ENCODE measurements at places on chromosomes 6 and 20.
A peak's percentile ranks its signal among the peaks of the same experiment; 100 is the strongest.

- peak; percentile 25 for DNase-seq
These were observed 10.6 kb downstream of the RPS10 start for GRCh38 chr6:34414999-34415858.

DNA sequence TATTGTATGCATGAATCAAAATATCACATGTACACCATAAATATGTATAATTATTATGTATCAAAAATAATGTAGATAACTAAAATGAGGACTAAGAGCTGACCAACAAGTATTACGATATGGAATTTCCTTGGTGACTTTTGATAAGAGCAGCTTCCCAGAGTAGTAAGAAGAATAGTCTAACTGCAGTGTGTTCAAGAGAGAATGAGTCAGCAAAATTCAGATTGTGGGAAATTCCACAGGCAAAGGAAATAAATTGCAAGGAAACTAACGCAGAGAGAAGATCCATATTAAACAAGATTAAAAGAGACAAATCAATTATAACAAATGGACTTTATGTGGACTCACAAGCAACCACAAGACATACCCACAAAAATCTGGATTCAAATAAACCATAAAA is 26.4 kb downstream of the FRK start:
- DNase-seq: no peak

DNA sequence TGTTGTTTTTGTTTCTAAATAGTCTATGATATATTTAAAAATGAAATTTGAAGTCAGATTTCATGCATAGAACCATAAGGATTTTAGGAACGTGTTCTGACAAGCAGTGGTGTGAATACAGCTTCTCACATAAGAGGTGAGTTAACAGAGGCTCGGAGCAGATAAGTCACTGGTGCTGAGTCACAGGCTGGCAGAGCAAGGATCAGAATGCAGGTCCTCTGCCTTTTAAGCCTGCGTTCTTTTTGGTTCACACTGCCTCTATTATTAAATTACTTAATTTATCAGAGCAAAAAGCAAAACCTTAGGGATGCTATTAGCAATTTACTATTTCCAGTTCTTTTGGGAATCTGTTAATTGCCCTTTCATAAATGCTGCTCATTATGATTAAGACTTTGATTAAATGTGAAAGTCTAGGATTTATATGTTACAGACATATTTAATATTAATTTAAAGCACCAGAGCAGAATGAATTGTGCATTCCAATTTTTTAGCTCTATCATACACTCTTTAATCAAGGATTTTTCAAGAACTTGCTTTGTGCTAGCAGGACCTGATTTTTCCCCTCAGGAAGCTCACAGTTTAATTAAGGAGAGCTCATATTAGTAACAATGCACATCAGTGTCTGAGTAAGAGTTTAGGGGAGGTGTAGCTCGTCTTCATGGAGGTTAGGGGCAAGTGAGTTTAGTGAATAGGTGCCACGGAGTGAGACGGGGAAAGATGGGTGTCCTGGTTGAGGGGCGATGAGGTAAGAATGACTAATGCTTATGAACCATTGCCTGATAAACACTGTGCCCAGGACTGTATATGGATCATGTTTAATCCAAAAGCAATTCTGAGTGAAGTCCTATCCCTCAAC is 212.7 kb upstream of the AGPAT4 start:
- no peak for DNase-seq

GRCh38 chr6:124330197-124330596 is 526.5 kb downstream of the NKAIN2 start:
- DNase-seq: no peak

- DNase-seq: no peak
These were observed 373.6 kb downstream of the PLCB1 start for GRCh38 chr20:8505476-8506200.

DNA sequence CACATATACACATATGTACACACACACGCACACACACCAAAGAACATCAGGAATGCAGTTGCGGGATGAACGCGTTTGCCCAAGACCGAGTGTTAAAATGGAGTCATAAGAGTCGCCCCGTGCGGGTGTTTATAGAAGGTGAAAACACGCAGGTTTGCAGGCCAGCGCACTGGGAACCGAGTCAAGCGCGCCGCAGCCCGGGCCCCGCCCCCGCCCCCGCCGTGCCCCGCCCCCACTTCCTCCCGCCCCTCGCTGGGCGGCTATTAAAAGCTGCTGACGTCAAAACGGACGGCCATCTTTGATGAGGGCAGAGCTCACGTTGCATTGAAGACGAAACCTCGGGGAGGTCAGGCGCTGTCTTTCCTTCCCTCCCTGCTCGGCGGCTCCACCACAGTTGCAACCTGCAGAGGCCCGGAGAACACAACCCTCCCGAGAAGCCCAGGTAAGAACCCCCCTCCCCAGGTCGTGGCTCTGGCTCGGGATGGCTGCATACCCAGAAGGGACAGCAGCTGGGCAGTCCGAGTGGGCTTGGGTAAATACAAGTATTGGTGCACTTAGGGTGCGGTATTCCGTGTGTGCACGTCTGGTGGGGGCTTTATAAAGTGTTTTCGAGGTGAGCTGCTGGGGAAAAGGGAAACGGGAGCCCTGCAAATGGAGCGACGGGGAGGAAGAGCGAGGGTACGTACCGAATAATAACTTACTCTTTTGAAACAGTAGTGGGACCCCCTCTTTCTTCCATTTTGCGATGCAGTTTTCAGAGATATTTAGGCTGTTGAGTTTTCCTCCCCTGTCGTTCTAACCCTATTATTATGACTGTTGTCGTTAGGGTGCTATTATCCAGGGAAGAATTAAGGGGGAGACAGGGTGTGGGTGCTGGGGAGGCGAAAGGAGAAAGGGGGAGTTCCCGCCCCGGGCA is at the start of gene SNAP25:
Gene SNAP25 (plus strand): TSS at position 295 of the 916 bp plus-strand sequence. CDS start 56,662 bp downstream, outside the sequence.
- DNase-seq: peak; percentile 95

DNA sequence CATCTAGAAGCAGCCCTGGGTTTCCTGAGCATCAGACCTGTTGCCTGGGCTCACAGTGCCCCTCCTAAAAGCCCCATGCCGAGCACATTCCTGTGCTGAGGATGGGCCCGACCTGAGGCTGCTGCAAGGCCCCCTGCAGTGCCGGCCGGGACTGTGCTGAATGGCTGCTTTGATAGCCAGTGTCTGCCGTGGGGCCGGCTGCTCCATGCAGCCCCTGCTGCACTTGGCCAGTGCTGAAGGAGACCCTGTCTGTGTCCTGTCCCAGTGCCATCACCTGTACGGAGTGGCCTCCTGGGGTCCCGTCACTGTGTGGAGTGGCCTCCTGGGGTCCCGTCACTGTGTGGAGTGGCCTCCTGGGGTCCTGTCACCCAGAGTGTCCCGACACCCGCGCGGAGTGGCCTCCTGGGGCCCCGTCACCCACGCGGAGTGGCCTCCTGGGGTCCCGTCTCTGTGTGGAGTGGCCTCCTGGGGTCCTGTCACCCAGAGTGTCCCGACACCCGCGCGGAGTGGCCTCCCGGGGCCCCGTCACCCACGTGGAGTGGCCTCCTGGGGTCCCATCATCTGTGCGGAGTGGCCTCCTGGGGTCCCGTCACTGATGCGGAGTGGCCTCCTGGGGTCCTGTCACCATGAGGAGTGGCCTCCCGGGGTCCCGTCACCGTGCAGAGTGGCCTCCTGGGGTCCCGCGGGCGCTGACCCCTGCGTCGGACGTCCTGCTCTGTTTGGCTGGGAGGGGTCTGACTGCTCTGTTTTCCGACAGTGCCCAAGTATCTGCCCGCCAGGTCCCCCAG is 7.0 kb downstream of the COL9A3 start:
- DNase-seq: no peak

DNA sequence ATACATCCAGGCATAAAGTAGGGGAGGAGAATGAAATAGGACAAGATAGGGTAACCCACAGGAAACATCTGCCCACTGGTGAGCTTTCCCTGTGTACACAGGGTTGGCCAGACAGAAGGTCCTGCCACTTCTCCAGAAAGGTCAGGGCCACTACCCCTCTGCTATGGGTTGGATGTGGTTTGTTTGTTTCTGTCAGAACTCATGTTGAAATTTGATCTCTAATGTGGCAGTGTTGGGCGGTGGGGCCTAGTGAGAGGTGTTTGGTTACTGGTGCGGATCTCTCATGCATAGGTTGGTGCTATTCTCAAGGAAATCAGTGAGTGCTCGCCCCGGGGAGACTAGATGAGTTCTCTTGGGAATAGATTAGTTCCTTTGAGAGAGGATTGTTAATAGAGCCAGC is 15.6 kb upstream of the MAS1 start:
- DNase-seq: no peak

DNA sequence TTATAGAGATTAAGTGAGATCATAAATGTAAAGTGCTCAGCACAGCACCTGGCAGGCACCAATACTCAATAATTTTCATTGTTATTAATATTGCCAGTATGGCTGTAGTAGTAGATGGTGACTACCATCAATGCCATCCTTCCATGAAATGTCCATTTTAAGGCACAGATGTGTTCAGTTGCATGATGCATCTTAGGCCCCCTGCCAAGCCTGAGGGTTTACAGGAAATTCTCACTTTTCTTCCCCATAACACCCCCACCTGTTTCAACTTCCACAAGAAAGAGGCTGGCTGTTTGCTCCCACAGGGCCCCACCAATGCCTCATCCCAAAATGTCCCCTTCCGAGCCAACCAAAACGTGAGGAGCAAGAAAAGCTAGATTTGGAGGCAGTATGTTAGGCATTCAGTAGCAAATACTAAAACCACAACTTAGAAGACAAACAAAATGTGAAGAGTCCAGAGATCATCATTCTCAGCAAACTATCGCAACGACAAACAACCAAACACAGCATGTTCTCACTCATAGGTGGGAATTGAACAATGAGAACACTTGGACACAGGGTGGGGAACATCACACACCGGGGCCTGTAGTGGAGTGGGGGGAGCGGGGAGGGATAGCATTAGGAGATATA is 110.6 kb upstream of the NHSL1 start:
- no peak for DNase-seq

DNA sequence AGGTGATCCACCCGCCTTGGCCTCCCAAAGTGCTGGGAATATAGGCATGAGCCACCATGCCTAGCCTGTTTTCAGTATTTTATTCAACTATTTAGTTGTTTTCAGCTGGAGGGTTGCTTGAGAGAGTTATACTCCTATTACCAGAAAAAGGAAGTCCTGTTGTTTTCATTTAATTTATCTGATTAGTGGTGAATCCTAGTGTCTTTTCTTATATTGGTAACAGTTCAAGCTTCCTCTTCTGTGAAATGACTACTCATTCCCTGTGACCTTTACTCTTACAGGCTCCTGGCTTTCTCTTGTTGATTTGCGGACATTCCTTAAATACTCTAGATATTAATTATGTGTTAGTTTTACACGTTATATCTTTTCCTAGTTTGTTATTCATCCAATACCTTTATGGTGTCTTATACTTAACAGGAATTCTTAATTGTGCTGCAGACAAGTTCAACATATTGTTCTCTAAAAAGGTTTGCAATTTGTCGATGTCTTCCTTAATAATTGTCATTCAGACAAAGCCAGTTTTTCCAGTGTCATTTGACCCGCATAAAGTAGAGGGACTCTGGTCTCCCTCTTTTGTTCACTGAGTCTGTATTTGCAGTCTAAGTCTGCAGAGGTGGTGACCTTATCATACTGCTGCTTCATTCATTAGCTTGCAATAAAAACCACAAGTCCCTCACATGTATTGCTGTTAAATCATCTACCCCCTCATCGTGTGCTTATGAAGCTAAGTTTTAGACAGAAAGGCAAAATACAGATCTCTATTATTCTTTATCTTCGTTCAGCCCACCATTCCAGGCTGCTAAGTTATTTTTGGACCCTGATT is 51.4 kb downstream of the ZBTB9 start:
- no peak for DNase-seq

DNA sequence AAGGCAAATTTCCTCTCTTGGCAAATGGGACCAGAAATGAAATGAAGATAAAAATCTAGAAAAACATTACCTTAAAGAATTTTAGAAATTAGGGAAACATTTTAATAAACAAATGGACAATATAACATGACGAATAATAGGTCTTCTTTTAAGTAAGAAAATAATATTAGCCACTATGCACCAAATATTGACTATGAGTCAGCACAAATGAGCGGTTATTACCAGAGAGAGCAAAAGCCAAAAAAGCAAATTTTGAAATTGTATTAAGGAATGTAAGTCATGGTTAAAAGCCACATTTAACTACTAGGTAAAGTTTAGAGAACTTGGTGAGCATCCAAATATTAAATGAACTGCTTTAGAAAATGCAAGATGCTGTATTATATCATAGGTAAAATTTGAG is 376.6 kb upstream of the JAG1 start:
- no peak for DNase-seq

- no peak for DNase-seq
These were observed 57.9 kb upstream of the MLN start for GRCh38 chr6:33861722-33862121.

DNA sequence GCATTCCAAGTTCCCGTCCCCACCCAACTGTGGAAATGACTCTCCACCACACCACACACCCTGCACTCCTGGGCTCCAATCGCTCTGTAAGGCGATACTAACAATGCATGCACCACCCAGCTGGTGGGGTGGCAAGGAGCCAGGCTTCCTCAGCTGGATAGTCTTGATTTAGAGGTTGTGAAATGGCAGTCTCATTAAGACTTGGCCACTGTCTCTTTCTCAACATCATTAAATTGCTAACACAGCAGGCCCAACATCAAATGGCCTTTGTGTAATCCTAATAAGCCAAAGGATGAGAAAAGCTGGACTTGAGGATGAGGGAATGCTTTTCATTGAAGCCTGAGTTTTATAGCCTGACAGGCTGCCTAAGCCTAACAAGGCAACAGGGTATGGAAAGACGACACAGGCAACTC is 223.7 kb downstream of the GMDS start:
- no peak for DNase-seq

DNA sequence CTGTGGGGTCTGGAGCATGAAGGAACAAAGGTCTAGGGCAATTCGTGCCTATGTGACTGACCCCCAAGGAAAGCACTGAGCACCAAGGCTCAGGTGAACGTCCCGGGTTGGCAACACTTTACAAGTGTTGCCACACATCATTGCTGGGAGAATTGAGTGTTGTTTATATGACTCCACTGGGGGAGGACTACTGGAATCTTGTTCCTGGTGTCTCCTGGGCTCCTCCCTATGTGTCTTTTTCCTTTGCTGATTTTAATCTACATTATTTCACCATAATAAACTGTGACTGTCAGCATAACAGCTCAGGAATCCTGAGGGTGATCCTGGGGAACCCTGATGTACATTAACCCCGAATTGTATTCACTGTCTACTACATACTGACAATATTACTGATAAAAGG is 207.7 kb upstream of the BMP2 start:
- DNase-seq: no peak

GRCh38 chr6:57064809-57065208 is 18.3 kb downstream of the KIAA1586 start:
- no peak for DNase-seq

DNA sequence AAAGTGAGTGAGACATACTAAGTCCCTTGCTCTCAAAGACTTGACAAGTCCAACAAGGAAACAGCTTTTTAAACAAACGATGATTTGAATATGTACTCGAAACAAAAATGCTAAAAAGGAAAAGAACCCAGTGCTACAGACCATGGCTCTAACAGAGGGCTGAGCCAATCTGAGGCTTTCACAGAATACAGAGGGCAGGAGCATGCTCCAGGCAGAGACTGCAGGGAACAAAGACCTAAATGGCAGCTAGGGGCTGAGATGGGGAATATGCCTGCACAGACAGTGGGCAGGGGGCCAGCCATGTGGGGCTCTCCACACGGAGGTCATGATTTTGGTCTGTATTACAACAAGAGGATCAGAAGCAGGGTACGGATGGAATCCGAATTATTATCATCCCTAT is 31.1 kb upstream of the C6orf118 start:
- no peak for DNase-seq

Measured in SK-N-DZ (cell line).